Activated T-cell treated with anti-CD3 and anti-CD28 coated beads for 1 hour (primary cell): ENCODE measurements at places on chromosomes 2 and 18.

- no peak for DNase-seq
These were observed 34.5 kb upstream of the ARL5A start for GRCh38 chr2:151862700-151863099.

DNA sequence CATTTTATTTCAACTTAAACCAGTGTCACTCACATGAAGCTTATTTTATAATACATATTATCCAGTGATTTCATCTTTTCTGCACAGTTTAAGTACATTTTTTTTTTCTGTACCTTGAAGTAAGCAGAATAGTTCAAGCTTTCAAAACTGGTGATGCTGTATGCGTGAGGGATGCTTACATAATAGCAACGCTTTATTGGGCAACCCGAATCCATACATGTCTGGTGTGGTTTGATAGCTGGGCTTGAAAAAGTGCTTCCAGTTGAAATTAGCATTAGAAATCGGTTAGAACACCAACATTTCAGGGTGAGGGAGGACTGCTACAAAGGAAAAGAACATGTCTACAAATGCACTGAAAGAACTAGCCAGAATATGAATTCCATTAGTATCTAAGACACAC is 117.4 kb downstream of the MBP start:
- DNase-seq = no peak

DNA sequence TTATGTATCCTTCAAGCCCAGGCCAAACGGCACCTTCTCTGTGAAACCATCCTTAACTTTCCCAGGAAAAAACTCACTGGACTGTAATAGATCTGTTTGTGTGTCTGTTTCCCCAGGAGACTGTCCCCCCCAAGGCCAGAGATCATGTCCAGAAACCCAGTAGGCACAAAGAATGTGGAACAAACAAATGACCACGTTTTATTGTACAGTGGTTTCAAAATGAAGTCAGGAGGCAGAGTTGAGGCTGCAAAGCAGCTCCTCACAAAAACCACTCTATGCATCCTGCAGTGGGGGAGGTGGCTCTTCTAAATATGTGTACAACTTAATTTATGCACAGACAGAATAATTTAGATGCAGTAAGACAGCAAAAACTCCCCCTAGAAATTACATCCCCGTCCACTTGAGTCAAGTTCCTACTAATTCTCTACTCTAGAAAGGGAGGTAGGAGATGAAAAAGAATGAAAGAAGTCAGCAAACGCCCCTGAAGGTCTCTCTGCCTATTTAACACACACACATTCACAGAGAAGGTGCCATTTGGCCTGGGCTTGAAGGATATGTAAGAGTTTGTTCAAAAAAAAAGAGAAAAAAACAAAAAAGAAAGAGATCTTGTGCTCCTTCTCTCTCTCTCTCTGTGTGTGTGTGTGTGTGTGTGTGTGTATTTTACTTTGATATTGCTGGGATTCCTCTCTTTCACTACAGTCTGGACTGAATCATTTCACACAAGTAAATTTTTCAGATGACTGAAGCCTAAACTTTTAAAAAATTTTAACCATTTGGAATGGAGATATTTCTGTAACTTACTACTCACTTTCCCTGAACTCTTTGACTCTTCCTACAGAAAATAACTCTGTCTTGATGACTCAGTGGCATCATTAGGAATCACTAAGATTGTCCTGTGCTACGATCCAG is 19.5 kb downstream of the BCL2 start:
- no peak for DNase-seq

DNA sequence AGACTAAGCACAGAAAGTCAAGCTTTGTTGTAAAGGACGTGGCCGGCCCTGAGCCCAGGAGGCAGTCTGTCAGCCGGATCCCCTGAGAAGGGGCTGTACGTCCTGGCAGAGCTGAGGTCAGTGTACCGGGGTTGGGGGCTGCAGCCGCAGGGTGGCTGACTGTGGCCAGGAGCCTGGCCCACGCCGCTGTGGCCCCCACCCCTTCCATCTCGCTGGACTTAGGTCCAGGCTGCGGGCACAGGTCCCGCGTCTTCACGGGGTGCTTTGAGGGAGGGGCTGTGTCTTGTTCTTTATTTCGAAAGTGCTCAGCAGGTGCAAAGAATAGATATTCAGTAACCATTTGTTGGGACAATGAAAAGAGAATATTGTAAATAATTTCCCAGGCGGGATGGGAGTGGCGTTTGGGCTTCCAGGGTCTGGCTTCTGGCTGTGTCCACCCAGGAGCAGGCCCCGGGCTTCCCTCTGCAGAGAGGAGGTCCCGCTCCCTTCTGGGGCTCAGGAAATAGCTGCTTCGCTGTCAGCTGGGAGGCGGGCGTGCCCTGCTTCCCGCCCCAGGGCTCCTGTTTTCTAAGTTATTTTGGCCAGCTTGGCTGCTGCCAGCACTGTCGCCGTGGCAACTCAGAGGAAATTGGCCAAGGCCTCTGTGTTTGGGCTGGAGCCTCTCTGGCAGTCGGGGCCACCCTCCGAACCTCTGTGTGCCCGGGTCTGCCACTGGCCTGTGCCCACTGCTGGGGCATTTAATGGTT is 7.4 kb downstream of the NFATC1 start:
- no peak for DNase-seq

GRCh38 chr2:204150721-204151120 is 214.2 kb downstream of the ICOS start:
- no peak for DNase-seq

DNA sequence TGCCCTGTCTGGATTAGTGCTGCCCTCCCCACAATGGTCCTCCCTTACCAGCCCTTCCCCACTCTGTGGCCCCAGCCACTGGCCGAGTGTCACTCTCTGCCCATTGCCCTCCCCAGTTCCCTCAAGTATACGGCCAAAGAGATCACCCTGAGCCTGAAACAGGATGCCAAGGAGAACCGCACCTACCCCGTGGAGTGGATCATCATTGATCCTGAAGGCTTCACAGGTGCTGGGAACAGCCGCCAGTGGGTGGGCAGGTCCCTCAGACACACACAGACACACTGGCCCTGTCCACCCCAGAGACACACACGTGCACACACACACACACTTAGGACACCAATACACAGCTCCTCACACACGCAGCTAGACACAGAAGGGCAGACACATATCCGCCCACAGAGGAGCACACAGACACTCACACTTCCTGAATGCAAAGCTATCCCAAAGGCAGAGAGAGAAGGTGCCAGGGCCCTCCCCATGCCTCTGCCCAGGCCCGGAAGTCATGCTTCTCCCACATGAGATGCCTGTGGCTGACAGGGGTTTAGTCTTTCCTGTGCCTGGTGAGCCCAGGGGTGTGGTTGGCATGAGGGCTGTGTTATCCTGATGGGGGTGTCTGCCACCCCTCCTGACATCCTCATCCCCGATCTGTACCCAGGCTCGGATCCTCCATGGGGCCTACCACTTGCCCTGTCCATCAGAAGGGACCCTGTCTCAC is 2.9 kb downstream of the CHRND start:
- DNase-seq = no peak

GRCh38 chr2:71157124-71157793 is 26.8 kb downstream of the MPHOSPH10 start:
- DNase-seq = peak; percentile 50

- DNase-seq = no peak
These were observed 96.3 kb upstream of the TANK start for GRCh38 chr2:161063946-161064306.

- DNase-seq = no peak
These were observed 100.1 kb downstream of the MYOM1 start for GRCh38 chr18:3119401-3120341.

DNA sequence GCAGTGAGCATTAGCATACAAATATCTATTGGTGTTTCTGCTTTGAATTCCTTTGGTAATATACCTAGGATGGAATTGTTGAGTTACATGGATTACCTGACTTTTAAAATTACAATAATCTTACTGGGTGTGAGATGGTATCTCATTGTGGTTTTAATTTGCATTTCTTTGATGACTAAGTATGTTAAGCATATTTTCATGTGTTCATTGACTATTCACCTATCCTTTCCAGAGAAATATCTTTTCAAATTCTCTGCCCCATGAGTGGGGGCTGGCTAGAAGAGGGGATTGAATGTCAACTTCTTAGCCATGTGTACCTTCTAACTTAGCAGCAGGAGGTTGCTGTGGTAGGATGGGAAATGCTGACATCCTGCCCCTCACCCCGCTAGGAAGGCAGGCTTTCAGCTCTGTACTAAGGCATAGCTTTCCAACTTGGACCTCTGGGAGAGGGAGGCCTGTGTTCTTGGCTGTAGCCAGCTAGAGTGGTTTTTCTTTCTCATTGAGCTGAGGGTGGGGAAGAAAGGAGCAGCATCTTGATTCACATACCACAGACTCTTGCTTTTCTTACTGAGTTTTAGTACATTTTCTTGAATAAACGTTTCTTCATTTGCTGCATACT is 63.3 kb upstream of the TTC27 start:
- no peak for DNase-seq

DNA sequence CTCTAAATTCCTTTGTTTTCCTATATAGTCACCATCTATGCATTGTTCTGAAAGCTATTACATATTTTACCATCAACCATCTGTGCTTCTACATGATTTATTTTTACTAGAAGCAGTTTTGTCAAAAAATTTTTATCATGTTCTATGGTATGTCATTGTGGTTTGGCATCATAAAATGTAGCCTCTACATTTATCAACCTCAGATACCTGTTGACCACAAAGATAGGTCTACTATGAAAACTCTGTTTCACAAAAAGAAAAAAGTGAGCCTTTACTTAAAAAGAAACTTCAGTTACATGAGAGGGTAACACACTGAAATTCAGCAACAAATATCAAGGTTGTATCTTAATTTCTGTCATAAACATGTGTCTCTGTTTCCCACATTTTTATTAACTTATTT is 3.7 kb downstream of the BCL2 start:
- no peak for DNase-seq

DNA sequence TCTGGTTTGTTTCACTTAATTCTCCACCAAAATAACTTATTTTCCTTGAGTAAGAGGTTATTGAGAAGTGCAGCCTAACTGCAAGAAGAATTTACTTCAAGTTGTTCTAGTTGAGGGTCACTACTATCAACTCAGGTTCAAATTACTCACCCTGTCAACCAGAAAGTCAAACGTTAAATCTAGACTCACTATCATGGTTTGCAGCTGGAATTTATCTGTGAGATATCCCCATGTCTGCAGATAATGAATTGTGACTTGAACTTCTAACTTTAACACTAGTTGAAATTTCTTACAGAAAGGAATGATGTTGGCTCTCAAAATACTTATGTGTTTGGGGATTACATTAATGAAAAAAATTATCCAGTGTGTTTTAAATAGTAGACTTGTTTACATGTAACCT is 1145.7 kb upstream of the NXPH2 start:
- no peak for DNase-seq

GRCh38 chr2:119716284-119716672 is 37.3 kb downstream of the TMEM177 start:
- no peak for DNase-seq

DNA sequence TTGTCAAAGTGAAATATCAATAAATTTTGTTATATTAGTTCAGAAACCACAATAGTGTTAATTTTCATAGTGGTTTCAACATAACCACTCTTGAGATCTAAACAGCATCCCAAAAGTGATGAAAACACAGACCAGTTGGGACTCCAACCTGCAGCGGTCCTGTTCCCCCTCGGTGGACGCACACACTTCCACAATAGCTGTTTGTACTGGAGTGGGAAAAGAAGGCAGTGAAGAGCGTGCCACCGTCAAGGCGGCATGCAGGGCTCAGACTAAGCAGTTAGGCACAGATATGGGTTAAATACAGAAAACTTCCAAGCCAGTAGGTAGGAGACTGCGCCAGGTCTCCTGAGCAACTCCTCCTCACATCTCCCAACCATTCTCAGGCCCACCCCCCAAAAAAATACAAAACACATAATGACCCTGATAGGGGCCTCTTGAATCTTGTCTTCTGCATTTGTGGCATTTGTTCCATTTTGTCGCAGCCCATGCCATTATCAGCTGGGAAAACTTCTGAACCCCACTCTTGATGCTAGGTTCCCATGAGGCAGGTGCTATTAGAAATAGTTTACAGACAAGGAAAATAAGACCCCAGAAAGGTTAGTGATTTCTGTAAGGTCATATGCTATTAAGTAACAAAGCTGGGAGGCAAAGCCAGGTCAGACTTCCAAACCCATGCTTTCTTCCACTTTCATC is 57.7 kb downstream of the GORASP2 start:
- DNase-seq = no peak

- DNase-seq = no peak
These were observed 339 bp downstream of the ACAA2 start for GRCh38 chr18:49813069-49813318.

DNA sequence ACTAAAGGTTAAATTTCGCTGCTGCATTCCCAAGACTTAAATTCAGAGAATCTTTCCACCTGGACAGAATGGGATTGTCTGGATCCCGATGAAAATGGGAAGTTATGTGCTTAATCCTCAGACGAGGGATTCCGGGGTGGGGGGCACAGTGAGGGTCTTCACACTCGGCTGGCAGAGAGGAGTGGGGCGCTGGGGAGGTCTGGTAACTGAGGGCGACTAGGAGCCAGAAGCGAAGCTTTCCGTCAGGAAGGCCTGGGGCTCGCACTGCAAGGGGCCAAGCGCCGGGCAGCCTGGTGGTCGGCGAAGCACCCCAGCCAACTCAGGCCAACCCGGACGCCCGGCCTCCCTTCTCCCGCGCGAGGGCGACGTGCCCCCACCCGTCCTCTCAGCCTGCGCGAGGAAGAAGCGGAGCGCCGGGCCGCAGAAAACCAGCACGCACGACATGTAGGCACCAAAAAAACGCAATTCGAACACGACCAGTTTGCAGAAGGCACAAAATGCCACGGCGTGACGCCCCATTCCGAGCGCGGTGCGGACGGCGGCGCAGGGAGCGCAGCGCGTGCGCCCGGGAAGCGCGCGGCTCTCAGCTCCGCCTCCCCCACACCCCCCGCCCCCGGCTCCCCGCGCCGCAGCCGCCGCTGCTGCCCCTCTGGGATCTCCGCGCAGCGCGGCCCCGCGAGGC is 188.1 kb downstream of the ZEB2 start:
- DNase-seq = peak; percentile 54

DNA sequence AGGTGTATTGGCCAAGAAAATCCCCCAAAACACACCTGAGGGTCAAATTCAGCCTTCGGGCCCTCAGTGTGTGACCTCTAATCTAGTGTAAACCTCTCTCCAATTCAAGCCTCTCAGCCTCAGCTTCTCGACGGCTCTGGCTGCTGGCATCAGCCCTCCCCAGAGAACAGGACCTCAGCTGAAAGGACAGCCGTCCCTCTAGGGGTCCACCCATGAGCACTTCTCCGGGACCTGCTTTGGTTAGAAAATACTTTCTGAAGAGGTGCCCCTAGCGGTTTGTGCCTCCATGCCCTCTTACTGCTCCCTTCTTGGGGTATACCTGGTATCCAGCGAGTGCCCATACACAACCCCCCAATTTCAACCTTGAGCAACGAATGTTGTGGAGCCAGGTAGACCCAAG is 48.8 kb downstream of the INHBB start:
- DNase-seq = no peak

GRCh38 chr2:151181524-151181923 is 80.1 kb downstream of the RBM43 start:
- no peak for DNase-seq

DNA sequence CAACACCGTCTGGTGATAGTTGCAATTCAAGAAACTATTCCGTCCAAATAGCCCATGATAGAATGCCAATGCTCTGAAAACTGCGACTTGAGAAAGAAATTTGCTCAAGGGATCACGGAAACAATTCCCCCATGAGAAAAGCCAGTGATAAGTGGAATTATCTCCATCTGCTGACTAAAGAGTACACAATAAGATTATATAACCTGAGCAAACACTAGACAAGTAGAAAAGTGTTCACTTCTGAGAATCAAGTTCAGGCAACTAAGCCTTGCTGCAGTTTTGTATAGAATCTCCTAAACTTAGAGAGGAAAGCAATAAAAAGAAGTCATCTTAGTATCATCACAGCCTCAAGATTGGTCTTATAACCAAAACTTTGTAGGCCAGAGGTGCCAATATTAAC is 336.3 kb upstream of the NRXN1 start:
- DNase-seq = no peak
